NCI-H1105 (cell line): ENCODE measurements at places on chromosomes 16 and 17.

DNA sequence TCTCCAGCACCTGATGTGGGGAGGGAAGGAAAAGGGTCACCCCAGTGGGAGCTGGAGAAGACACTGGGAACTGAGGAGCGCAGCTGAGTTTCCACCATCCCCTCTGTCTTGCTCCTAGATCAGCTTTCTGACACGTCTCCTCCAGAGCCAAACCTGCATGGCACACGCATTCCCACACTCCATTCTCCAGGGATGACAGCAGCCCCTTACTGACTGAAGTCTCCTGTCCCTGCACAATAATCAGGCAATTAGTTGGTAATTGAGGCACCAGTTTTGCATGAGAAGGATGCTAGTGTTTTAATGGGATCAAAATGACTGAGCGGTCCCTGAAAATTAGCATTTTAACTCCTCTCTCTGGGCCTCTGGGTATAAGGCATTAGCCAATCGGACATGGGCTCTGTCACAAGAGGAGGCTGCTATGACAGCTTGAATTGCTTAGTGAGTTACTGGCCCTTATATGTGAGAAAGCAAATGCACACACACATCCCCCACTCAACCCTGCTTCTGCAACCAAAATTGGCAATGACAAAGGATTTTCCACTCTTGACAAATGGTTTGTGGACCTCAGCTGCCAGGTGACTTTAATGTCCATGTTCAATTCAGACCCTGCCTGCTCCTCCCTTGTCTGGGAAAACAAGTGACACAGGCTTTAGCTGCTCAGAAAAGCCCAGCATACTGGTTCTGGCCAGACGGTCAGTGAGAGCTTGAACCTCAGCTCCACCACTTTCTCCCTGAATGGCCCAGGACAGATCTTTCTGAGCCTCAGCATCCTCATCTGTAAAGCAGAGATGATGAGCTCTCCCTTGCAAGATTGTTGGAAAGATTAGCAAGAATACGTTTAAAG lies 57.2 kb upstream of the SREBF1 start:
- no peak for DNase-seq

DNA sequence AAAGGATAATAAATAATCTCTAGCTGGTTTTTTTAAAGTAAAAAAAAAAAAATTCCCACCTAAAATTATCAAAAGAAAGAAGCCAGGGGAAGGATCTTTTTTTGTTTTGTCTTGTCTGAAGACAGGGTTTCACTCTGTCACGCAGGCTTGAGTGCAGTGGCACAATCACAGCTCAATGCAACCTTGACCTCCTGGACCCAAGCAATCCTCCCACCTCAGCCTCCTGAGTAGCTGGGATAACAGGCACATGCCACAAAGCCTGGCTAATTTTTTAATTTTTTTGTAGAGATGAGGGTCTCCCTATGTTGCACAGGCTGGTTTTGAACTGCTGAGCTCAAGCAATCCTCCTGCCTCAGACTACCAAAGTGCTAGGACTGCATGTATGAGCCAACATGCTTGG lies 78.4 kb upstream of the STAC2 start:
- no peak for DNase-seq

DNA sequence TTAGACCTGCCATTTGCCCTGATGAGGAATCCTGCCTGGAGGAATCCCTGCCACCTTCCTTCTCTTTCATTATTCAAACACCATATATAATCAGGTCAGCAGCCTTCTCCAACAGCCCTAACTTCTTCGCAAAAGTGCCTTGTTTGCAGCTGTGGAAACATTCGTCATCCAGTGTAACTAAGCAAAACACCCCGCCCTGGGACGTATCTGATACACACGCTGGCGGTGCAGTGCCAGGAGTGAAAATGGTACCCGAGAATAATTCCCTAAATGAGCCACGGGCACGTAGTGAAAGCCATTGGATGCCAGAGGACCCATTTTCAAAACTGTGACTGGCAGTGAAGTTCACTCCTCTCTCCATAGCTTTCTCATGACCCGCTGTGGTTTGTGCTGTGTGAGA lies 73.7 kb downstream of the IRX3 start:
- DNase-seq, result no peak

DNA sequence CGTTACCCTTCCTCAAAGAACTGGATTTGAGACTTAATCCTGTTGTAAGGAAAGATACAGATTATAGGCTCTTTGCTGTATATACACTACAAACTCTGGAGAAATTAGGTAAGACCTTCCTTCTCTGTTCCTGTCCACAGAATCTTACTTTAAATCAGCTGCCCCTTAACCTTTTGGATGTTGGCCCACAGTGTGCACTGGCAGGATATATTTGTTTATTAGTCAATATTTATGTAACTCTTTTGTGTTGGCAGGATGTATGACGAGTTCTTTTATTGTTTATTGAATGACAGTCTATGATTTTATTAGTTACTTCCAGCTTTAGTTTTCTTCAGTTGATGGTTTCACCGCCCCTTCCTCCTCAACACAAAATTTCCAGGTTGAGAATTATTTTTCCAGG lies 19.7 kb downstream of the LRRC36 start:
- no peak for DNase-seq

GRCh38 chr16:76576526-76576925 lies 299.3 kb downstream of the CNTNAP4 start:
- DNase-seq, result no peak
